ENCODE measurements at places on chromosomes 2 and 18. TPM values are rescaled to one million over a fixed set of nuclear protein-coding genes. Genes with fewer than 3 reads are reported as not detected.

DNA sequence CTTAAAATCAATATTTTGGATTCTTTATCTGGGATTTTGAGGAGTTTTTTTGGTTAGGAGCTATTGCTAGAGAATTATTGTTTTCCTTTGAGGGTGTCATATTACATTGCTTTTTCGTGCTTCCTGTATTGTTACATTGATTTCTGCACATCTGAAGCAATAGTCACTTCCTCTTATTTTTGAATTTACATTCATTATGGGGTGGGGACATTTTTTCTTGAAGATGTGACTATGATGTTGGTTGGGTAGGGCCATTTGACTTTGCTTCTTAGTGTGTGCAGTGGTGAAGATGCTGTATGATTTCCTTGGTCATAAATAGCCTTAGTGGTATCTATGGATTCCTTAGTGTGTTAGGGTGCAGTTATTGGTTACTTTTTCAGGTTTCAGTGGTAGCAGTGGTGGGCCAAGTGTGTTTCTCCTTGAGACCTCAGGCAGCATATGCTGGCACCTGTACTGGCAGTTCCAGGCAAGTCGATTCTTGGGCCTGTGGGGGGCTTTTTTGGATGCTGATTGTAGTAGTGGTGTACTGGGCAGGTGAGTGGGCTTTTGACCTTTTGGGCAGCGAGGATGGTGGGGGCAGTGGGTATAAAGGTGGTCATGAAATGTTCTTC, 61.8 kb downstream of the ARHGAP25 start:
- no peak for DNase-seq

Gene ARHGAP25
- 7.7 TPM for polyA plus RNA-seq

Gene NTSR2
- not detected for polyA plus RNA-seq

Gene EVA1A
- polyA plus RNA-seq: not detected

Gene MGAT4A
- 0.53 TPM for polyA plus RNA-seq

DNA sequence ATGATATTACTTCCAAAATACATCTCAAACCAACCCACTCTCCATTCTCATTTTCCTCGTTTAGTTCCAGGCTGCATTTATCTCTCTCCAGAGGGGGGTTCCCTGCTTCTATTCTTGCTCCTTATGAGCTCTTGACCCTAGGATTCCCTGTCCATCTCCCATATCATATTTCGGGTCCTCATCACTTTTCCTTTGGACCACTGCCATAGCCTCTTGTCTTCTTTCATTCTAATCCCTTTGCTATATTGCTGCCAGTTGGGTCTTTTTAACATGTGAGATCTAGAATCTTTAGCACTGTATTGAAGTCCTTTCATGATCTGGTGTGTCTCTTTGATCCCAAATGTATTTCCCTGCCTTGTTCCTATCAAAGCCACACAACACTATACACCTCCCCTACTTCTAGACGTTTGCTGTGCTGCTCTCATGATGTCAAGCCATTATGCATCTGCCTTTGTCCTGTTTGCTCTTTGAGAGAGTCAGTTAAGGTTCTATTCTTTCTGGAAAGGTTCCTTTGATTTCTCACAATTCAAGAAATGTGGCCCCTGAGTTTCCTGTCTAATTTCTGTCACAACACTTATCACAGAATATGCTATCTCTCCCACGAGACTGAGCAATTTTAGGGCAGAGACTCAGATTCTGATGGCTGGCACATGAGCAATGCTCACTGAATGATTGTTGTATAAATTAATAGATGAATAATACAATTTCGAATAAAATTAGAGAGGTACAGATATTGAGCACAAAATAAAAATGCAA, 43.2 kb upstream of the SESTD1 start:
- no peak for DNase-seq

- no peak for DNase-seq
Measured at GRCh38 chr2:112625474-112626114, 20.1 kb upstream of the SLC20A1 start.

DNA sequence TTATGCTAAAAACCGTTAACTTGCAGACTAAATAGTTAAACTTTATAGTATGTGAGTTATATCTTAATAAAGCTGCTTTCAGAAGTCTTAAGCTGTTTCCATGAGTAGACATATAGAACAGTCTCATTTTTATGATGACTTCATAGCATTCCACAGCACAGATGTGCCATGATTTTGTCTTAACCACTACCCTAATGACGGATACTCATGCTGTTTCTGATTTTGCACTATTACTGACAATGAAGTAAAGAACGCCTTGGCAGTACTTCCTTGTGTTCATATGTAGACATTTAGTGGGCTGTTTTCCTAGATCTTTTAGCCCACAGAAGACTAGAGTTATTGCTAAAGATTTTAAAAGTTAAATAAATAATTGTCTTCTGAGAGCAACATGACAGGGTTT, 175.6 kb upstream of the RAB6C start:
- no peak for DNase-seq

- no peak for DNase-seq
Measured at GRCh38 chr18:76475450-76476194, 19.4 kb downstream of the ZNF516 start.

Gene RND3
- 0.23 TPM for polyA plus RNA-seq

- no peak for DNase-seq
Measured at GRCh38 chr2:108542071-108542470, 7.8 kb downstream of the LIMS1 start.

- DNase-seq: no peak
Measured at GRCh38 chr2:201698588-201699226, at the start of gene MPP4. Gene MPP4 (minus strand): TSS chr2:201698644. CDS start chr2:201693954, 4,690 bp downstream.

Gene PRSS56
- polyA plus RNA-seq: not detected

Measured in K562 (cell line).